ENCODE measurements at places on chromosomes 2 and 18.

GRCh38 chr2:52613064-52613463 lies 1154.5 kb upstream of the CHAC2 start:
- no peak for DNase-seq

DNA sequence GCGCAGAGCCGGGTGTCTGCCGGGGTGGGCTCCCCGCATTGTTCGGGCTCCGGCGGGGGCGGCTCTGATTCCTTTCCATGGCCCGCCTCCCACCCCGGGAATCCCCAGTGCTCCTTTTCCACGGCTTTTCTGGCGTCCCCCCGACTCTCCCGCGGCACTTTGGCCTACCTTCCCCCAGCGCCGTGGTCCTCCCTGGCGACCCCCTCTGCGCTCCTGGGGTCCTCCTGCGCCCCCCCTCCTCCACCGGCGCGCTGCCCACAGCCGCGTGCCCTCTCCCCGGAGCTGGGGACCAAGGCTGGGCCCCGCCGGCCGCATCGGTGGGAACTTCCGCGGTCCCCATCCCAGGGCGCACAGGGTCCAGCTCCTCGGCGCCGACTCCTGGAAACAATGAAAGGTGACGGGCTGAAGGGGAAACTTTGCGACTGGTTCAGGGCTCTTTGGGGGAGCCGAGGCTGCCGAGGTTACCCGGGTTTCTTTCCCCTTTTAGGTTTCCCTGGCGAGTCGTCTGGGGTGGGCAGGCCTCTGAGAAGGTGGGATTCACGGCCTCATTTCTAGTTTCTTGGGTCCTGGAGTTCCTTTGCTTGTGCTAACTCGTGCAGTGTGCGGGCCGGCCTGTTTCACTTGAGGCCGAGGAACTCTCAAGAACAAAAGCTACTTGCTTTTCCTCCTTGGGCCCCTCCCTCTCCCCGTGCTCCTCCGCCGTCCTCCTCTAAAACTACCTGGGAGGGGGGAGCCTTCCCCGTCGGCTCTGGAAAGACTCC lies 2.2 kb downstream of the TGIF1 start:
- DNase-seq = no peak

DNA sequence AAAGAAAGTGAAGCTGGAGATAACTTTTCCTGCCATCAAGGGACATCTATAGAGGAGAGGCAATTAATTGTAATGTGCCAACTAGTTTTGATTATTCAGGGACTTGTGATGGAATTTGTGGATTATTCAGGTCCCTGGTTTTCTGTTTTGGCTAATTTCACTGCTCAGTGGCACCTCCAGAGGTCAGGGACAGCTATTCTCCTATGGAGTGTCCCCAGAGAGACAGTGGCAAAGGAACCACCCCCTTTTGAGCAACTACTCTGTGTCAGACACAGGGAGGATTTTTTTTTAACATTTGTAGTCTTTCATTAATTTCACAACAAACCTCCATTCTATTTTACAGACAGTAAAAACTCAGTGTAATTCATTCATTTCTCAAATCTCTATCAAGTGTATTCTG lies 206.0 kb upstream of the SPRED2 start:
- DNase-seq = no peak

DNA sequence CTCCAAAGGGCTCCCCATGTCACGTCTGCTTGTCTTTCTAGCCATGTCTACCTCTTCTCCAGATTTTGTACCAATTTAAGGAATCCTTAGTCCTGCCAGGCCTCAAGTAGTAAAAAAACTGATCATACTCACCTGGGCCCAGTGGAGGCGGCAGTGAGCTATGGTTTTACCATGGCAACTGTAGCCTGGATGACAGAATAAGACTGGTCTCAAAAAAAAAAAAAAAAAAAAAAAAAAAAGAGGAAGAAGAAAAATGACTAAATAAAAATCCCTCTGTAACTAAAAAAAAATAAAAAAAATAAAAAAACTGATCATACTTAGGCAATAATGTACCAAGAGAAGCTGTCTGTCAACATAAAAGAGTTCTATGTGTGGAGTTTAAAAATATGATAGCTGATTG lies 221.6 kb downstream of the NR4A2 start:
- no peak for DNase-seq

- no peak for DNase-seq
These were observed 382.1 kb downstream of the NRXN1 start for GRCh38 chr2:50649626-50650402.

GRCh38 chr2:104472076-104472475 lies 381.8 kb upstream of the POU3F3 start:
- no peak for DNase-seq

- DNase-seq = no peak
These were observed 28.0 kb downstream of the DIPK1C start for GRCh38 chr18:74429096-74429495.

DNA sequence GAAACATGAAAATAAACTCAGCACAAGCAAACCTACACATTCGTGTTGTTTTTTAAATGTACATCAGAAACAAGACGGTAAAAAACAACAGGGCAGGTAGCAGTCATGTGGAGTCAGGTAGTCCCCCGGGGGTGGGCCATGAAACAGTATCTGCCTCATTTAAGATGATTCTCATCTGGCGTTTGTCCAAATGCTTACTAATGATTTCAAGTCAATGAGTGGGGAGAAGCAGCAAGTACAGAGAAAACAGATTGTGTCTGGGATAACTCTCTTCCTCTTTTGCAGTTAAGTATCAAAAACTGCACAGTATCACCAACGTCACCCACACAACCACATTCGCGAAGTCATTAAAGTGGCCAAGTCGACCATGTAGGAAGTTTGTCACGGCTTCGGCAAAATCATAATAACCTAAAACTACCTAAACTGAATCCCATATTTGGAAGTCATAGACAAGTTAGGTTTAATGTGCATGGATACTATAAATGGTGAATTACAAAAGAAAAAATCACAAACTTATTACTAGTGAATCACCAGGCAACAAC lies 1.3 kb downstream of the LAPTM4A start:
- no peak for DNase-seq

DNA sequence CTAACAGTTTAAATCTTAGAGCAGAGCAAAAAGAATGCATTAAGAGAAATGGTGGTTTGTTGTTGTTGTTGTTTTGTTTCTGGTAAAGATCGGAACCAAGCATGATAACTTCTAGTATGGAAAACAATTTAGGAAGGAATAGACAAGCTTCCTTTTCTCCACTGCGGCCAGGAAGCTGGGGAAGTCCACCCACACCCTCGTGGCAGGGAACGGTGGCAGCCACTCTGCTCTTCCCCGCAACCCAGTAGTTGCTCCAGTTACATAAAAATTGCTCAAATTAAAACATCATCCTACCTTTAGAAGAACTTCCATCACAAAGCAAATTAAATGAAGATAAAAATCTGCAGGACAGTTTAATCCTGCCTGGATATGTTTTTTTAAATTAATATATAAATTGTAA lies 113.0 kb downstream of the RBMS1 start:
- DNase-seq = peak; percentile 89

GRCh38 chr2:22020091-22020742 lies 896.4 kb downstream of the TDRD15 start:
- no peak for DNase-seq

All from posterior cingulate gyrus (tissue), 11 donors.